HT1080 (cell line): ENCODE measurements at places on chromosomes 7 and 10. TPM values are rescaled to one million over a fixed set of nuclear protein-coding genes. Genes with fewer than 3 reads are reported as not detected.

The LBX1 gene
- not detected in 2 replicates for total RNA-seq

The UNC5B gene
- total RNA-seq = 1.7 and 2.9 TPM in 2 replicates

The NACAD gene
- 0.03 and 0.08 TPM in 2 replicates for total RNA-seq

The CACNB2 gene
- 0.03 TPM in 1 of 2 replicates, not detected in the other for total RNA-seq

The SPACDR gene
- total RNA-seq = 0.85 TPM in 1 of 2 replicates, not detected in the other

The GPR141 gene
- total RNA-seq = not detected in 2 replicates

The ZNF488 gene
- total RNA-seq = 0.10 and 0.11 TPM in 2 replicates

The AKR1C2 gene
- 1.5 and 2.0 TPM in 2 replicates for total RNA-seq

The EPO gene
- not detected in 2 replicates for total RNA-seq

The LRRN3 gene
- not detected in 2 replicates for total RNA-seq

DNA sequence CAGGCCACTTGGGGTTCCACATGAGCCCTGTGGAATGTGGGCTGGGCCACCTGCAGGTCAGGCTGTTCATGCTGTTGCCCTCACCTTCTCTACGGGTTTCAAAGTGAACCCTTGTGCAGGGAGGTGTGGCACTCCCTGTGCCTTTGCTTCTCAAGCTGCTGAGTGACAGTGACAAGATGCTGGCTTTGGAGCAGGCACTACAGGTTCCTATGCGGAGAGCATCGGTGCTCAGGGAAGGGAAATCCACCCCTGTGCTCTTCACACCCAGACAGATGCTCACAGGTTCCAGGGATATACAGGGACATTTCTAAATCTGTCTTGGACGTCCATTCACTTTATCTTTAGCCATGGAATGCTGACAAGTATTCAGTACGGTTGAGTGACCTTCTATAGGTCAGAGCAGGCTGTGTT, 1005.0 kb downstream of the LRMDA start:
- DNase-seq = no peak

DNA sequence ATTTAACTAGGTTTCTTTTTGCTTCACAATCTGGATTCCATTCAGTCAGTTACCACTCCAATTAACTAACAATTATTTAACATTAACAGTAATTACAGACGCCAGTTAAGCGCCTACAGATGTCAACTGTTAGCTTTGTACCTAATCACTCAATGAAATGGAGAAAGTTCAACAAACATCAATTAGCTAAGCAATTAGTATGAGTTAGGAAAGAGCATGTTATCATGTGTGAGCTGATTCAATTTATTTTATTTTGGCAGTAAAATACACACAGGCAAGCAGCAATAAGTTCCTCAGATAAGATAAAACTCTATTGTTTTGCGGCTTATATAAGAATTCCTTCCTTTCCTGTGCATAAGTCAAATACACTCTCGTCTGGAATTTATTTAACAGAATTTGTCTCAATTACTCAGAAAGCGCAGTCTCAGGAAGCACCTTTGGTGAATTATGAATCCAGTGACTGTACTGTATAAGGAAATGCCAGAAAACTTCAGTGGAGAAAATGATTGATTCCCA, 427.1 kb upstream of the GALNT17 start:
- no peak for DNase-seq

DNA sequence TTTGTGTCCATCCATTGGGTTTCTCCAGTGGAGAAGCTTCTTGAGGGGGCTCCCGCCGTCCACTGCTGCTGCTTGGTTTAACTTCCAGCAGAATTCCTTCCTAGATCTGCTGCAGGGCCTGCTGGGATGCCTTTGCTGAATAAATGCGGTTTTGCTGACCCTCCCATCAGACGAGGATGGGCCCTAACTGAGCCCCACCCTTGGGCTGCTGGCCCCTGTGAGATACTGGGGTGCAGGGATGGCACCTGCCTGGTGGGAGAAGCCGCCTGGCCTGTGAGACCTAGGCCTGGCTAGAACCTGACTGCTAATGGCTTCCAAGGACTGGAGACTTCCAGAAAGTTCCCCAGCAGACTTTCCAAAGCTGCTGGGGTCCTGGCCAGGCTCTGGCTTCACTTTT, 43.8 kb downstream of the ZNF467 start:
- no peak for DNase-seq

GRCh38 chr10:35262436-35262835, 73.9 kb upstream of the CCNY start:
- no peak for DNase-seq

DNA sequence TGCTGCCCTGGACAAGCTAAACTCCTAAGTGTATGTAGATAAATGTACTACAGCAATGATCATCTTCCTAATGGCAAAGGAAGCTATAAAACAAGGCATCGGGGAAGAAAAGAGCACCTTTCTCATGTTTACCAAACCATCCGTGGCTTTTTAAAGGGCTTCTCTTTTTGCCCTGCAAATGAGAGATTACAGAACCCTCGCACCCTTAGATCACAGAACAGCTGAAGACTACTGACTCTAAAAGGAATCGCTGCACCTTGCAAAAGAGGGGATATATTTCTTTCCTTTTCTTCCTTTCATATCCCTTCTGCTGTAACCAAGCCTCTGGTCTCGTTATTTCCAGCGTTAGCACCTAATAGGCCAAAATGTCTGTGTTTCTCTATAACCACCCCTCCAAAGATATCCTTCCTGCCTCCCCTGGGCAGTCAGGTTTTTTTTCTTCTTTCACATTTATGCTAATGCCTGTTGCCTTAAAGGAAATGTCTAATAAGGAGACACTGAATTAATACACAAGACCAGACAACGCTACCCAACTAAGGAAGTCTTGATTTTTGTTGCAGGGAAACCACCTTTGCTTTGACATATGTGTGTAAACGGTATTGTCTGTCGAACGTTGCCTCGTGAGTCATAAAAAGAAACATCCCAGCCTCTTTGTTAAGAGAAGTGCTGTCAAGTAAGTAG, 10.5 kb downstream of the ST8SIA6 start:
- DNase-seq = peak; percentile 21

- DNase-seq = no peak
Observed at GRCh38 chr10:128029731-128030369, 96.4 kb downstream of the MKI67 start.

GRCh38 chr7:46352004-46352954, 431.2 kb upstream of the IGFBP3 start:
- peak; percentile 56 for DNase-seq

DNA sequence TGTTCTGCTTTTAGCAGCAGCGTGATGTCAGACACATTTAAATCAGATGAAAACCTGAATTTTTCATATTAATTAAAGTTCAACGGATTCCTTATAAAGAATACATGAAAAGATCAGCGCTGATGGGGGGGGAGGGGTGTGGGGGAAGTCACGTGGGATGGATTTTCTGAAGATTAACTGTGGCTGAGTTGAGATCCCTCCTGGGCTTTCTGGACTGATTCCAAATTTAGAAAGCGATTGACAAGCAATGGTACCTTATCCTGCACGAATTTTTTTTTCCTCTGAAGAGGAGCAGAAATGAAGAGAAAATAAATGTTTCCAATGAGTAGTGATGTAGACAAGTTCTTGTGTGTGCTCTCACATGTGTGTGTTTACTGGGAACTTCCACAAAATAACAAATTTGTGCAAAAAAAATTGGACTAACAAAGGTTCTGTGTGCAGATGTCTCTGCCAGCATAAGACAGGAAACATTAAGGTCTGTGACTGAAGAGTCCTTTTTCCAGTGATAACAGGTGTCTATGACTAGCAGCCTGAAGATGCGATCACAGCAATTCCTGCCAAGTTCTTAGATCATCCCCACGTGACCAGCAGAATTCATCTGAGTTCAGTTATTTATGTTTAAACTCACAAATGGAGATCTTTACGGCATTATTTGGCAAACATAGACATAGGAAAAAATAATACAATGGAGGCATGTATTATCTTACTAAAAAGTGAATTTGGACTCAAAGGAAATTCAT, 585.2 kb upstream of the CELF2 start:
- no peak for DNase-seq

DNA sequence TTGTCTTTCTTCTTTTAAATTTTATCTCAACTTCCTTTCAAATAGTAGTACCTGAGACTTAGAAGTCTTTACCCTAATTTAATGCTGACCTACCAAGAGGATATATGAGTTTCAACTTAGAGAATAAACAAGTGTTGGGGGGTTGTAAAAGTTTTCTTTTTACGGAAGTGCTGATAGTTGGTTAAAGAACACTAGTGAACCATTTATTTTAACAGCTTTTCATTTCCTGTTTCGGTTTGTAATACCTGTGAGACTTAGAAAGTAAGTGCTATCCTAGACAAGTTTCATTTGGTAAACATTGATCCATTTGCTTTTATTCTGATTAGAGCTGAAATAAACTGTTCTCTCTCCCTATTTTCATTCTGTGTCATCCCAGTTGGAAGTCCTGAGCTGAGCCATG, 683.1 kb upstream of the SORCS1 start:
- DNase-seq = no peak

GRCh38 chr7:25790963-25791362, 361.0 kb upstream of the NFE2L3 start:
- DNase-seq = no peak

DNA sequence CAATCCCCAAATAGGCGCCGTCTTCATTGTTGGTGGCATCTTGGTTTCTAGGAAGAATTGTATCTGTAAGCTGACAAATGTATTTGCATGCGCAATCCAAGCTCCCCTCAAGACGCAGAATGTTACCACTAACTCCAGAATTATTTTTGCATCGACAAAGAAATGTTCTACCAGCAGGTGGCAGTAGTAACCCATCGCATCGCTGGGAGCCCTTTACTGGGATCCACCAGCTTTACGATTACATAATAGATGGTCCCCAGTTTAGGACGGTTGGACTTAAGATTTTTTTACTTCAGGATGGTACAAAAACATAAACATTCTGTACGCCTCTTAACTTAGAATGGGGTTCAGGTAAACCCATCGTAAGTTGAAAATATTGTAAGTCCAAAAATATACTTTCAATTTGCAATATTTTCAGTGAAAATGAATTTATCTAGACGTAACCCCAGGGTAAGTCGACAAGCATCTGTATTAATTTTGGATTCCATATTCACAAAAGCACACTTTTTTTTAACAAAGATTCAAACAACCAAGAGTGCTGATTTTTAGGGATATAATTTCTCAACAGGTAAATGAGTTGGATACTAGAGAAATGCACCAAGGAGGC, 114.0 kb upstream of the COBL start:
- DNase-seq = peak; percentile 27

DNA sequence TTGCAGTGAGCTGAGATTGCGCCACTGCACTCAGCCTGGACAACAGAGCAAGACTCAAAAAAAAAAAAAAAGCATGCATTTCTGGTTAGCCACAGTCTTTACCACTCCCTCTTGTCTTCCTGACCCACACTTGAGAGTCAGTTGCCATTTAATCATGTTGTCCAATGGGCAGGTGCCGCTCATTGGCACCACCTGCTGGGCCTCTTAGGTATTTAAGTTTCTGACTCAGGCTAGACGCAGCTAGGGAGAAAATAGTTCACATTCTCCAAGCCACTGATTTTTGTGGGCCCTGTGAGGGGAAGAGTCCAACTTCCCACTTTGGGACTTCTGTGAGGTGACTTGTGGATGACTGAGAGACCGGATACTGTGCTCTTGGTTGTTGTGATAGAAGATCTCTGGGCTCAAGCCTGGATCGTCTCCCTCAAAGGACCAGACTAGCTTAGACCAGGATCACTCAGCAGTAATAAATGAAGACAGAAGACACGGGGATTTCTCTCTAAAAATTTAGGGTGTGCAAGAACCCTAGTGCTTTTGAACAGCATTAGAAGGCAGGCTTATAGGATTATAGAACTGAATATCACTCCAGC, 26.8 kb upstream of the SORCS3 start:
- peak; percentile 64 for DNase-seq

DNA sequence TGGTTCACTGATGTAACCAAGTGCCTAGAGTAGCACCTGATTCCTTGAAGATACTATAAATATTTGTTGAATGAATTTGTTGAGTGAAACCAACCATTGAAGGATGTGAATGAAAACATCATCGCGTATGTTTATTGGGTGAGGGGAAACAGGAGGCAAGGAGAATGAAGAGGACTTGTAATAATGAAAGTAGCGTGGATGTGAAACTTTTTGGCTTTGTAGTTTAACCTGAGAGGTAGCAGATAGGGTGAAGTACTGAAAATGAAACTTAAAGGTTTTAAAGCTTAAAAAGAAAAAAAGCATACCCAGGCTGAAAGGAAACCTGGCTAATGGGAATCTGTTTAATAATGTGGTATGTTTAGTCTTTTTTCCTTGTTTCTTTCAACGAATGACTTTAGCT, 5.2 kb downstream of the CCNY start:
- DNase-seq = no peak

GRCh38 chr7:120733143-120733542, 124.8 kb downstream of the TSPAN12 start:
- DNase-seq = peak; percentile 71

DNA sequence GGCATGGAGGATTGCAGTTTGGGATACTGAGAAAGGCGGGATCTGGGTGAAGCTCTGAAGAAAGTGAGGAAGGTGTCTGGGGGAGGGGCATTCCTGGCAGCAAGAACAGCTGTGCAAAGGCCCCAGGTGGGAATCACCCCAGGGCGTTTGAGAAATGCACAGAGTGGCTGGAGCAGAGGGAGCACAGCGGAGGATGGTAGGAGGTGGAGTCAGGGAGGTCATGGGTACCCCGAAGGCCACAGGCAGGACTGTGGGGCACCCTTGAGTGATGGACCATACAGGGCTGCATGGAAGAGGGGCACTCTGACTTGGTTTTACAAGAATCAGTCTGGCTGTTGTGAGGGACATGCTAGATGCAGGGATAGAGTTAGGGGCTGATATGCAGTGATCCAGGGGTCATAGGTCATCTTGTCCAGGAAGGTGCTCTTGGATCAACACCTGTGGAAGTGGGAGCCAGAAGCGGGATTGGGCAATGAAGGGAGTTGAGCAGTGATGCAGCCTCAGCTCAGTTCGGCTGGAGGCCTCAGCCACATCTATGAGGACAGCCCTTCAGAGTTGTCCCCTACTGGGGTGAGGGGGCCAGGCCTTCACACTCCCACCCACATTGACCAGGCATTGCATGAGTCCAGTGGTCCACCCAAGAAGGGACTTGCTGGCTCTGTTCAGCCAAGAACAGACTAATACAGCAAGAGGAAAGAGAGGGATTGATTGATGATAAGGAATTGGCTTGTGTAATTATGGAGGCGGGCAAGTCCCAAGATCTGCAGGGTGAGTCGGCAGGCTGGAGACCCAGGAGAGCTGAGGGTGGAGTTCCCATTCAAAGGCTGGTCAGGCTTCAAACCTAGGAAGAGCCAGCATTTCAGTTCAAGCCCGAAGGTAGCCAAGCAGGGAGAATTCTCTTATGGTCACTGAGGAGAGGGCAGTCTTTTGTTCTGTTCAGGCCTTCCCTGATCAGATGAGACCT, 48.7 kb downstream of the TSPAN15 start:
- DNase-seq = no peak

DNA sequence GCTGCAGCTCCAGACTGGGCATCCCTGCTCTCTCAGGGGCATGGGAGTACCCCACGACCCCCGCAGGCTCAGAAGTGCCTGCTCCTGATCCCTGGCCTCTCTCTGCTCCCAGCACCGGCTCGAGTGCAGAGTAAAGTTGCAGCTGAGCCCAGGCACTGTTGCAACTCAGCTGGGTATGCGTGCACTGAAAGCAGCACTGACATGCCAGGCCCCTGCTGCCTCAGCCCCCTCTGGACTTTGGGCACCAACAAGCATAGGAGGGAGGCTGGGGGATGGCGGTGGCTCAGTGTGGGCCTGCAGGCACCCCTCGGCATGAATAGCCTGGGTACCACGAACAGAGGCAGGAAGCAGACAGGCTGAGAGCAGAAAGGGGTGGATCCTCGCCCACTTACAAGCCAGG, 295.3 kb downstream of the GRM8 start:
- no peak for DNase-seq
